SK-N-SH (cell line): ENCODE measurements at places on chromosomes 4 and X.

- DNase-seq: no peak
These were observed 163.6 kb downstream of the SPRY1 start for GRCh38 chr4:123559955-123560871.

- no peak for DNase-seq
These were observed 93.0 kb upstream of the ARHGAP24 start for GRCh38 chr4:85381968-85382367.

DNA sequence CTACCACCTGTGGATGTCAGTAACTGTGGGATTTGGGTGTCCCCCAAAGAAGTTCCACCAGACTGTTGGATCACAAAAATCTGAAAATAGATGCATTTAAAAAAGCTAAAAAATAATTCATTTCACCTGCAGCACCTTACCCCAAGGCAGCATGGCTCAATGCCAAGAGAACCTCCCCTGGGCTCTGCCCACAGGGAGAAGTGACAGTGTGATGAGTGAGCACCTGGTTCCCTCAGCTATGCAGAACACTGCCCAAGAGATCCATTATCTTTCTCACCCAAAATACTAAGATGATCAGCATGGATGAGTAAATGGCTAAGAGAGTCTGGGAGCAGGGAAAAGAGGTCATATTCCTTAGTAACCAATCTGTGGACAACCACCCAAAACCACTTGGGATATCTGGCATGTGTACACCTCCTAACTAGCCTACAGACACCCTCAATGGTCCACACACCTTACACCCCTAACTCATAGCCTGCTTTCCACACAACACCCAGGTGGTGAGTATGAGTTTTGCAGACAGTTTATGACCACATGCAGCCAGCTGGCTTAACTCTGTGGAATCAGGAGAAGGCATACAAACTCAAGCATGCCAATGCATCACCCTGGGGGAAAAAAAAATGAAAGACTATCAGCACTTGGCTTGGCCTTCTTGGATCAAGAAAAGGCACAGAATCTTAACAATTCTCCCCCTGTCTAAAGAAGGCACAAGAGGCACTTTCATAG, 416.5 kb upstream of the SMIM31 start:
- DNase-seq: no peak

GRCh38 chr4:165493359-165493758, 114.6 kb downstream of the CPE start:
- DNase-seq: peak; percentile 36

DNA sequence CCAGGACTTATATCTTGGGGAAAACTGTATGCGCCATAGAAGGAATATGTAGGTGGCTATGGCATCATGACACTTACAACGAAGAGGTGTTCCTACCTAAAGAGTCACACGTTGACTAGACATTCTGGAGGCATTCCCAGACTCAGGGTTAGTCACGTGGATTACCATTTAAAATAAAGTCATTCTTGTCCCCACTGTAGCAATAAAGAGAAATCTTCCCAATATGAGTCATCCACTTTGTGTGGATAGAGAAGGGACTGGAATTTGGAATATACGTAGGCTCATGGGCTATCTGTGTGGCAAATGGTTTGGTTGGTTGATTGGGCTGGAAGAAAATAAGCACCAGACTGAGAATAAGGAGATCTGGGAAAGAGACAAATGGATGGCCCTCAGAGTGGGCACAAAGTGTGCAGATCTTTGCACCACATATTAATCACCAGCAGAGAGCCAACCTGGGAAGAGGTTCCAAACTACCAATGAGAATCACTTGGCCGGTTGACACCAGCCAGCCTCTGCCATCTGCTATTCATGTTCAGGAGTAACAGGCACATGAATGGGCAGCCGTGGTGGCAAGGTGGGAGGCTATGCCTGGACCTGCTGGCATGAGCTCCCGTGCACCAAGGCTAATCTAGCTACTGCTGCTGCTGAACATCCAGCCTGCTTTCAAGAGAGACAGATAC, 41.0 kb downstream of the MTNR1A start:
- DNase-seq: no peak

DNA sequence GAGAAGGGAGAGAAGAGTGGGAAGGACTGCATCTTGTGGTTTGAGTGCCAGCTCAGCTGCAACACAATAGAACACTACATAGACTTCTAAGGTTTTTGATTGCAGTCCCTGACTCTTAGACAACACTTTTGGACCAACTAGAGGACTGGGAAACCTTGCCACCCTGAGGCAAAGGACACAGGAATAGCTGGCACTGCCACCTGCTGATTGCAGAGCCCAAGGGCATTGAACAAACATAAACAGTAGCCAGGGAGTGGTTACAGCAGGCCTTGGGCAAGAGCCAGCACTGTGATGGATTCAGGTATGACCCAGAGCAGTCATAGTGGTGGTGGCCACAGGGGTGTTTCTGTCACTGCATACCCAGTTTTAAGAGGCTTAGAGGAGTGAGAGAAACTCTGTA, 72.5 kb upstream of the CXorf51A start:
- no peak for DNase-seq

GRCh38 chr4:5874811-5875449, 18.0 kb downstream of the CRMP1 start:
- no peak for DNase-seq

DNA sequence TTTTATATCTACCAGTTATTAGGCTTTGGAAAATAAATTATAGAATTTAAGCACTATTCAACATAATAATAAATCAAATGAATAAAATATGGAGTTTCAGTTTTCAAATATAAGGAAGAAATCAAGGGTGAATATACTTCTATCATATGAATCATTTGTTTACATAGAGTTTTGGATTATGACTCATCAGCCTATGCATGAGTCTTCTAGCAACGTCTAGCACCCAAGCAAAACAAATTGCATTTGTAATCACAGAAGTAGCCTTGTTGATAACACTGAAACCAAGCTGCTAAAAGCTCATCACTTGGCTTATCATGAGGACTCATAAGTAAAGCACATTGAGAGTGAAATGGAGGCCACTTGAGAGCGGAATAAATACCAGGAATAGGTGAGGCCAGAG, 434.6 kb downstream of the PCDH11X start:
- no peak for DNase-seq

- DNase-seq: peak; percentile 90
These were observed 11.6 kb downstream of the PDZD4 start for GRCh38 chrX:153818571-153819383.

DNA sequence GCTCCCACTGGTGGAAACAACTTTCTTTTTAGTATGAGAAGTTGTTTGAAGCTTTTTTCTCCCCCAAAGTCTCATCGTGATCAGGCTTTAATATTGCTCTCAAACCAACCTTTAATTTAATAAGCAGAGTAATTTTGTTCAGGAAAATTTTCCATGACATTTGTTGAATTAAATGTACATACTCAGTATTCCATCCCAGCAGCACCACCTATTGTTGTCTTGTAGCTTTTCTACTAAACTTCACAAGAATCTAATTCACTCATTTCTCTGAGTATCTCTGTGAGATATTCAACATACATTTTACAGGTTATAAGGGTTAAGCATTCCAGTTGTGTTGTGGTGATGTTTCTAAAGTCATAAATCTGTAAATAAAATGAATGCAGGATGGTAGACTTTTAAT, 218.3 kb upstream of the HAND2 start:
- no peak for DNase-seq

DNA sequence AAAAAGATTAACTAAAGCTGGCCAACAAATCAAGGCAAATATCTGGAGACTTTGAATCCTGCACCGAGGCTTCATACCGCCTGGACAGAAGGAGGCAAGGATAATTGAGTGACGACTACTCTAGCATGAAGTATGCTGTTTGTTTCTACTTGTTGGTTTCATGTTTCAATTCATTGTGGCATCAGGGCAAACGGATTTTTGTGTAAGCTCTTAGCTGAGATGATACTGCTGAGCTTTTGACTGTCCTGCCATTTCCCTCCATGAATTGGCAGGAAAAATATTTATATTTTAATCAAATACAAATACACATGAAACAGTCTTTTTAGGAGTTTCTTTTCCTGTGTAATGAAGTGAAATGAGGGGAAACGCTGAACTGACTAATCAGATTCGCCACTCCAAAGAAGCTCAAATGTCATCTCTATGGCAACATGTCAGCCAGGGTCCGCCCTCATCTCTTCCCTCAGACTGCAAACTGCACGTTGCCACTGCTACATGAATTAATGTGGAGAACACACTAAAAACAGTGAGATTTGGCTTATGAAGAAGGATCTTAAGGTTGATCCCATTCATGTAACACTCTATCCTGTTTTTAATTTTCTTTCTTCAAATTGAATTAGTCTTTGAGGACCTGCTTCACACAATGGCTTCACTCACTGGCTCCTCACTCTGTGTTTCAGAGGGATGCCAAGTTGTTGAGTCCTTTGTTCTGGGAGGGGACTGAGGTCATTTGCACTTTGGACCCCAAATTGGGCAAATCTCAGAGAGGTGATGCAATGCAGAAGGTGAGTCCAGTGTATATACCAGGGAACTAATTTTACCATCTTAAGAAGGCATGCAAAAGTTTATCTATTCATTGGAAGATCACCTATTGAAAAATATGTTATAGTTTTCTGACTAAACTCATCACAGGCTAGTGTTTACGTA, 149.6 kb upstream of the MID1 start:
- DNase-seq: no peak

DNA sequence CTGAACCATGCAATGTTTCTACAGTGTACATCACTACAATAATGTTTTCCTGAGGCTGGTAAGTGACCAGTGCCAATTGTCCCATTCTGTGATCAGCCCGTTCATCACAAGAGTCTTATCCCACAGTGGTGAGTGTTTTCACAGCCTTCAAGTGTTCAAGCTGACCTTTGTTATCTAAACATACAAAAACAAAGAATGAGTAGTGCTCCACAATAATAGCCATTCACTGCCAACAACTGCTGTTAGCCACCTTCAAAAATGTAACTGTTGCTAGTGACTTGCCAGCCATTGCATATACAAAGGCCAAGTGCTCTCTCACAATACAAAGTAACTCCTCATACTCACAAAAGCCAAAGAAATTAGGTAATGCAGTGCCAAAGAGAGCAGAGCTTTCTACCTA, 1084.1 kb downstream of the FAM133A start:
- no peak for DNase-seq

DNA sequence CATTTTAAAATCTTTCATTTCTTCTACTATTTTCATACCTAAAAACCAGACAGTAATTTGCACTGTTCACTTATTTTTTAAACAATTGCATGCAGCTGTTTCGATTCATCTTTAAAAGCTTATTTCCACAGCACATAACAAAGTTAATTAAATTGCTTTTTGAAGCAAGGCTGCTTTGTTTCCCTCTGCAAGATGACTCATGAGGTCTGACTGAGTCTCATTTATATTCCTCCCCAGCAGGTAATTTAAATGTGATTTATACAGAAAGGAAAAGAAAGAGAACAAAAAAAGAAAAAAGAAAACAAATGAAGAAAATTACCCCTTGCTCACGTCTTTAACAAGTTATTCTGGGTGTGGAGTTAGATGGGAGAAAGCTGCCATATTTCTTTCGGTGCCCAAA, 22.8 kb downstream of the VMA21 start:
- DNase-seq: no peak

GRCh38 chr4:185771711-185772390, 40.1 kb downstream of the SORBS2 start:
- DNase-seq: no peak

DNA sequence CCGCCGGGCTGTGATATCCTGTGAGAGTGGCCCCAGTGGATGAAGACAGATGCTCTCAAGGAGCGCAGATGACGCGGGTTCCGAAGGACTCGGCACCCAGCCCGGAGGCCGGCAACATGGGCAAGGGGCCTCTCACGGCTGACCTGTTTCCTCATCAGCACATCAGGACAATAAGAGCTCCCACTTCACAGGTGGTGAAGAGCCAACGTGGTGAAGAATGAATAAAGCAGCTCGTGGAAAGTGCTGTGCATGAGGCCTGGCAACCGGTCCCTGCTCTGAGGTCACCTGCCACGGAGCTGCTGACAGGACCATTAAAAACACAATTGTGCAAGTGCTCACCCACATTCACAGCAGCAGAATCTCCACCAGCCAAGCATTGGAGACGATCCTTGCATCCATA, 22.9 kb downstream of the ABLIM2 start:
- DNase-seq: no peak

GRCh38 chr4:183618681-183619080, 40.3 kb downstream of the RWDD4 start:
- no peak for DNase-seq

DNA sequence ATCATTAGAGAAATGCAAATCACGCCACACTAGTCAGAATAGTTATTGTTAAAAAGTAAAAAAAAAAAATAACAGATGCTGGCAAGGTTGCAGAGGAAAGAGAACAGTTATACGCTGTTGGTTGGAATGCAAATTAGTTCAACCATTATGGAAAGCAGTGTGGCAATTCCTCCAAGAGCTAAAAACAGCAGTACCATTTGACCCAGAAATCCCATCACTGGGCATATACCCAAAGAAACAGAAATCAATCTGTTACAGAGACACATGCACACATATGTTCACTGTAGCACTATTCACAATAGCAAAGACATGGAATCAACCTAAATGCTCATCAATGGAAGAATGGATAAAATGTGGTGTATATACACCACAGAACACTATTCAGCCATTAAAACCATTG, 388.7 kb upstream of the FMR1 start:
- no peak for DNase-seq

GRCh38 chrX:101415180-101416145, 7.4 kb downstream of the HNRNPH2 start:
- DNase-seq: peak; percentile 58

GRCh38 chrX:31506928-31507327, 435.1 kb upstream of the FTHL17 start:
- DNase-seq: no peak

DNA sequence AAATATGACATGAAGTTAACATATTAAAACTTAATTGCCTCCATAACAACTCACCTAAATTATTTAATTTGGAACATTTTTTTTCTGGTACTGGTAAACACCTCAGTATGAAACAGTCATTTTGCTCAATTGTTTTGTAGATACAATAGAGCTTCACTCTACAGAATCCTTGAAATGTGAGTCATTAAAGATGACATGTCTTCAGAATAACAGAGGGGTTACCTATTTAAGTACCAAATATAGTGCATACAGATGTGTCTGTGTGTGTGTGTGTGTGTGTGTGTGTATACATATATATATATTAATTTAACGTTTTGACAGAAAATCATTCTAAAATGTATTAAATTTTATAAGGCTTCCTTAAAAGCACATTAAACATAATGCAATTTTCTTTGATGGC, 297.6 kb downstream of the INPP4B start:
- DNase-seq: no peak

DNA sequence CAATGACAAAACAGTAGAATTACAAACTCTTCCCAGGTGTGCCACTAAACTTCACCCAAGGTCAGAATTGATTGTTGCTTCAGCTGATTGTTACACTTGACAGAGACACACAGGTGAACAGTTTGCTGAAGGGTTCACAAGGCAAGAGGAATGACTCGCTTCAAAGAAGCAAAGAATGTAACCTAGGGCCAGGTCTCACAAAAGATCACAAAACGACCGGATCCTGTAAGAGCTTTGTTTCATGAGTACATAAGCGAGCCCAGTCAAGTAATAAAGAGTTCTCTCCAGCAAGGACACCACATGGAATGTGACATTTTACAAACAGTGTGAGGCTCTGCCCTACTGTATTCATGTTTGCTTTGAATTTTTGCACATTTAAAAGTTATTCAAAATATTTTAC, 9.1 kb downstream of the LNX1 start:
- no peak for DNase-seq
